ENCODE measurements at places on chromosomes 7 and 10.

DNA sequence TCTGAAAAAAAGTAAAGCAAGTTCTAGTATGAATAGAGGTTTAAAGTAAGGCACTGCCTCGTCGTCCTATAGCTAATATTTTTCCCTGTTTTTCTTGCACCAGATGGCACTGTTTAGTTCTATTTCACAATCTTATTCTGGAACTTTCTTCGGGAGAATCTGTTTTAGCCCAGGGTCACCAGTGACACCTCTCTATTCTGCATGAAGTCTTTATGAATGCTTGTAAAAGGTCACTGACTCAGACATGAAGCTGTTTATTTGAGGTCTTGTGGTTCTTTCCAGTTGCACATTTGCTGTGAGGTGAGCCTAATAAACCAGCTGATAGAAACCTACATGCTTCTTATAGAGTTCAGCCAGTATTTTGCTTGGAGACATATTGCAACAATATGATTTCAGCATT lies 444.3 kb downstream of the AUTS2 start:
- DNase-seq: no peak

GRCh38 chr10:79129361-79129997 lies 60.7 kb downstream of the ZMIZ1 start:
- DNase-seq: no peak

DNA sequence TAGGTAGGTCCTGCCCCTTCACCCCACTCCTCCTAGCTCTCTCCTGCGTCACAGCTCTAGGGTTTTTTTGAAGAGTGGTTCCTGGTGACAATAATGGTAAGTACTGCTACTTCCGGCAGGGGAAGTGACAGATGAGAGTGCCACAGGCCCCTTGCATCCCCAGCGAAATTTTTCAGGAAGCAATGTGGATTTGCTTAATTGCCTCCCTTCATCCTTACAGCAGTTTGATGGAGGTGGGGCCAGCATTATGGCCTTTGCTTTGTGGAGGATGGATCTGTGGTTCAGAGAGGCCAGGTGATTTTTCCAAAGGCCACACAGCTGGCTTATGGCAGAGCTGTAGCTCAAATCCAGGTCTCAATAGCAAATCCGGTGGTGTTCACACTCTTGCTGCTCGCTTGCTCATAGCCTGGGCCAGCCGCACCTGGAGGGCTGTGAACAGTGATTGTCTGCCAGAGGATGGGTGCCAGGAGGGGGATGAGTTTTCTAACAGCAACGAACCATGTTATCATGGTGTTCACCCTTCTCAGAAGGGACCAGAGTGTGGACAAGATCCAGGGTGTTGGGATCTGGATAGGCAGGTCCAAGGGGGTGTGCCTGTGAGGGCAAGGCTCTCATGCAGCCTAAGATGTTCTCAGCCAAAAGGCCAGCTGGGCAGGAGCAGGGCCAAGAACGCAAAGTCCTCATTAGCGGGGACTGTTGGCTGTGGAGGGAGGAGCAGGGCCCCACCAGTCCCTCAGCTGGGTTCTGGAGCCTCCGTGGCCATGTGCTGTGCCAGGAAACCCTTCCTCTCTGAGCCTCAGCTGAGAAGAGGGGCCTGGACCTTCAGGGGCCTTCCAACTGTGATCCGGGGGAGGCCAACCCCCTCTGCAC lies 89.0 kb downstream of the EMX2 start:
- DNase-seq: no peak

- no peak for DNase-seq
These were observed 767.5 kb downstream of the GRID1 start for GRCh38 chr10:85599081-85599480.

GRCh38 chr7:99997545-99998137 lies 17.8 kb upstream of the ZKSCAN1 start:
- peak; percentile 58 for DNase-seq

- DNase-seq: no peak
These were observed 88.2 kb downstream of the RGS10 start for GRCh38 chr10:119454316-119454715.

- no peak for DNase-seq
These were observed 93.8 kb upstream of the IKZF1 start for GRCh38 chr7:50210706-50211115.

GRCh38 chr7:64625114-64626082 lies 40.5 kb upstream of the ZNF107 start:
- DNase-seq: no peak

GRCh38 chr10:31268444-31269303 lies 50.3 kb upstream of the ZEB1 start:
- DNase-seq: no peak

GRCh38 chr10:91887272-91888076 lies 21.8 kb downstream of the FGFBP3 start:
- DNase-seq: no peak

Measured in stimulated activated CD8-positive, alpha-beta memory T cell treated with anti-CD3 and anti-CD28 coated beads, Interleukin-2, amount 100 ng/mL, for 48 hours (primary cell).